ENCODE measurements at places on chromosomes 13 and 19. TPM values are rescaled to one million over a fixed set of nuclear protein-coding genes. Genes with fewer than 3 reads are reported as not detected.

The ACER1 gene
- total RNA-seq = not detected

The EIF3K gene
- 975 TPM for total RNA-seq

The ANKLE1 gene
- 0.41 TPM for total RNA-seq

The KANK3 gene
- total RNA-seq = 7.6 TPM

The TNNI3 gene
- 8.1 TPM for total RNA-seq

The MEX3D gene
- 6.8 TPM for total RNA-seq

The IRGC gene
- not detected for total RNA-seq

The WASF3 gene
- total RNA-seq = 0.12 TPM

The UNC13A gene
- total RNA-seq = 1.7 TPM

The ZNF575 gene
- total RNA-seq = 1.9 TPM

The CCDC106 gene
- 19.4 TPM for total RNA-seq

The KLK15 gene
- total RNA-seq = not detected

The COMMD6 gene
- 134 TPM for total RNA-seq

The LILRA6 gene
- total RNA-seq = 0.06 TPM

The CPB2 gene
- total RNA-seq = 0.08 TPM

The ZNF177 gene
- 0.55 TPM for total RNA-seq

The FCHO1 gene
- 18.8 TPM for total RNA-seq

The PNMA8C gene
- not detected for total RNA-seq

The CATSPERD gene
- not detected for total RNA-seq

The CRX gene
- total RNA-seq = not detected

The KMT5C gene
- total RNA-seq = 6.0 TPM

The ATP8B3 gene
- 1.9 TPM for total RNA-seq

The OR10H1 gene
- not detected for total RNA-seq

The DGKH gene
- 6.3 TPM for total RNA-seq

The PROSER3 gene
- total RNA-seq = 21.4 TPM

The ZNF571 gene
- 0.55 TPM for total RNA-seq

The CXCL17 gene
- total RNA-seq = 0.10 TPM

The TEX101 gene
- not detected for total RNA-seq

The GRIN3B gene
- total RNA-seq = 2.6 TPM

The ZFP30 gene
- total RNA-seq = 5.5 TPM

The PGLYRP2 gene
- not detected for total RNA-seq

The ZMYM5 gene
- 5.7 TPM for total RNA-seq

The F7 gene
- total RNA-seq = 0.15 TPM

The CEACAM8 gene
- total RNA-seq = not detected
